ENCODE measurements at places on chromosomes 12 and 14.

DNA sequence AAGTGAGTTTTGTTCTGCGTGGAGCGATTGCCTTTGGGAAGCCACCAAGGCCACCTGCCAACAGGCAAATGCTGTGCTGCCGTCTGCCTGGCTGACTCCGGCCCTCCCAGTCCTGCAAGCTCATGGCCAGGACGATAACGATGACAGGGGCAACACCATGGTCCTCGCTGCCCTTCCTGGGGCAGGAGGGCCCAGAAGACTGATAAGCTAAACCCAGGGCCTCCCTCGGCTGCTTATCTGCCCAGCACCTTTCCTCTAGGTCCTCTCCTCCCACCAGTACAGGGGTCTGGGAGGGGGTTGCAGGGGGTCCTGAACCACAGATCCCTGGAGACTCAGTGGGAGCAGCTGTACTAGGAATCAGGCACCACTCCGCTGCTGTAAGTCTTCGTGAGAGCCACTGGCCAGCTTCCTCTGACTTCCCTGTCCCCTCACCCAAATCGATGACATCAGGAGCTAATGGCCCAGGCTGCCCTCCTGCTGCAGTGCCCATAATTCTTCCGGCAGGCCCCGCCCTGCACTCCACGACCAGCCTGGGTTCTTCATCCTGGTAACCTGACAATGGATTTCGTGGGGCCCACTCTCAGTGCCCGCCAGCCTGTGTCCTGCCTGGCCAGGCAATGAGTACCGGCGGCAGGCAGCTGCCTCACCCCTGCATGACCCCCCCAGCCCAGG lies 5.1 kb downstream of the ANKRD9 start:
- DNase-seq: no peak

DNA sequence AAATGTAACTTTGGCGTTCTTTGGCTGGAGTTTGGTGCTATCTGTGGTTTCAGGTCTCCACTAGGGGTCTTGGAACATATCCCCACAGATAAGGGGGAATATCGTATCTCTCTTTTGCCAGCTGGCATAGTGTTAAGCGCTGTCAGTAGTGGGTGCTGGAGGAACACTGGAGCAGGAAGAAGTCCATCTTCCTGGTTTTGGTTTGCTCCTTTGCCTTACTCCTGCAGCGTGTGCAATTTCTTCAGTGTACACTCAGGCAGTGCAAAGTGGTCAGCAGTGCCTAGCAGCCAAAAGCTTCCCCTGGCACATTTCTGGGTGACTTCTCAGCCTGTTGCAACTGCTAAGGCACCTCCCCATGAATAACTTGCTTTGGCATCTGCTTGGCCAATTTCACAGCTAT lies 11.7 kb upstream of the RIPK3 start:
- no peak for DNase-seq

GRCh38 chr14:90109858-90110257 lies 48.1 kb downstream of the KCNK13 start:
- DNase-seq: no peak

GRCh38 chr14:84064316-84065125 lies 1465.4 kb upstream of the FLRT2 start:
- no peak for DNase-seq

GRCh38 chr14:96792003-96792402 lies 5.2 kb upstream of the VRK1 start:
- DNase-seq: no peak

DNA sequence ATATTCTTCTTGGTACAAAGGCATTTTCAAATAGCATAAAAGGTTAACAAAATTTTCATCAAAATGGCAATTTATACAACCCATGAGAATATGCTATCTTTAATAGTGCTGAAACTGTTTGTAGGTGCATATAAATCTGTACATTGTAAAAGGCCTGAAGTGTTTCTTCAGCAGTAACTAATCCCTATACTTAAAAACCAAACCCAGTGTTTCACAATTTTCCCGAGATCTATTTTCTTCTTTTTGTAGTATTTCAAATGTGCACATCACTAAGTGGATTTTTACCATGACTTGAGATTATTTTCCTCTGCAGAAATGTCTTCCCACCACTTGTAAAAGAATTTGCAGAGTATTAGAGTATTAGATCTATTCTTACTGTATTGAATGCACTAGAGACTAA lies 76.5 kb downstream of the FERMT2 start:
- no peak for DNase-seq

DNA sequence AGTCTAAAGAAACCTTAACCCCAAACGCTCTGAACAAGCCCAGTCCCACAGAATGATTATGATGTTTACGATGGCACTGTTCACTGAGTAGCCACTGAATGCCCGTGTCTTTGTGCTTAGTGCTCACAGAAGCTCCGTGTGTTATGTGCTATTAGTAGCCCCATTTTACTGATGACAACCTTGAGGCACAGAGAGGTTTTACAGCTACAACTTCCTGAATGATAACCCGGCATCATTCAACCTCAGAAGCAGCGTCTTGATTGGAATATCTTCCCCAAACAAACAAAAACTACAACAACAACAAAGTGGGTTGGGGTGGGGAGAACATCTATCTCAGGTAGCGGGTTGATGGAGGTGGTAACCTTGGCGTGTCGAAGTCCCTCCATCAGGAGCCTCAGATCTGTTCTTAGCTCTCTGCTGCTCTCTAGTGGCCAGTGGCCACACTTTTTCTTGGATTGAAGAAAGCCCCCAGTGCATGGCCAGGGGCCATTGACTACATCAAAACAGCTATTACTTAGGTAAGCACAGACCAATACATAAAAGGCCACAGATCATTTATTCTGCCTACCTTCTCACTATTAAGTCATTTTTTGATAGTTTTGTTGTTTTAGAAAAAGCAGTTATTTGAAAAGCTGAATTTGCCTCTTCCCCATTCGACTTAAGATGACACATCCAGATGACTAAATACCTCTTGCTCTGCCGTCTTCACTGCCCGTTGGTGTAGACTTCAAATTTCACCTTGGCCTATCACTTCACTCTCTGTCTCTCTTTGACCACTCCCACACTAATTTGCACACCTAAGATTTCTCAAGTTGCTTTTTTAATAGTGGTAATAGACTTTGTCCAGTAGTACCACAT lies 376.9 kb downstream of the GALC start:
- DNase-seq: peak; percentile 10

- DNase-seq: no peak
Observed at GRCh38 chr14:68195126-68195525, 375.5 kb downstream of the RAD51B start.

GRCh38 chr14:85534458-85535293 lies 4.7 kb downstream of the FLRT2 start:
- no peak for DNase-seq

GRCh38 chr14:67564236-67564635 lies 31.1 kb downstream of the PLEKHH1 start:
- no peak for DNase-seq

DNA sequence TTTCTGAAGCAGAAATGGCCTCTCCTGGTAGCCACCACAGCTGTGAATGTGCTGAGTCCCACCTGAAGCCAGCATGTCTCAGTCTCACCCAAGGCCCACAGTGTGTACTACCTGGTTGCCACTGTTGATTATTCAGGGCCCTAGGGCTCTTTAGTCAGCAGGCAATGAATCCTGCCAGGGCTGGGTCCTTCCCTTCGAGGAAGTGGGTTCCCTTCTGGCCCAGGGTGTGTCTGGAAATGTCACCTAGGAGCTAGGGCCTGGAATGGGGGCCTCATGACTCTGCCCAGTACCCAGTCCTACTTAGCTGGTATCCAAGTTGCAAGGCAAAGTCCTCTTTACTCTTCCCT lies 207.4 kb downstream of the SYNE2 start:
- no peak for DNase-seq

DNA sequence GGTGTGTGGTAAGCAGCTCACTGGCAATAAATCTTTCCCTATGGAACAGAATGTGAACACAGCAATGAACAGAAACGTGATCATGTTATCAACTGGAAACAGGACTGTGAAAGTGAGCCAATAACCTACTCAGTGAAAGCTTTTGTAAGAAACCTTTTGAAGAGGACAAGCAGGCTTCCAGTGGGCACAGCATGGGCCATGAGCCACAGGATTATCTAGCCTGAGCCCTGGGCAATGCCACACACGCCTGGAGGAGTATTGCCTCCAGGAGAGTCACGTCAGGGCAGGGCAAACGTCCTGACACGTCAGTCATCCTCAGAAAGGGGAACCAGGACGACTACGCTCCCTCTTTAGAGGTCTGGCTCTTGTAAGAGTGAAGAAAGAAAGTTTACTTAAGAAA lies 32.3 kb downstream of the NRDE2 start:
- DNase-seq: no peak

DNA sequence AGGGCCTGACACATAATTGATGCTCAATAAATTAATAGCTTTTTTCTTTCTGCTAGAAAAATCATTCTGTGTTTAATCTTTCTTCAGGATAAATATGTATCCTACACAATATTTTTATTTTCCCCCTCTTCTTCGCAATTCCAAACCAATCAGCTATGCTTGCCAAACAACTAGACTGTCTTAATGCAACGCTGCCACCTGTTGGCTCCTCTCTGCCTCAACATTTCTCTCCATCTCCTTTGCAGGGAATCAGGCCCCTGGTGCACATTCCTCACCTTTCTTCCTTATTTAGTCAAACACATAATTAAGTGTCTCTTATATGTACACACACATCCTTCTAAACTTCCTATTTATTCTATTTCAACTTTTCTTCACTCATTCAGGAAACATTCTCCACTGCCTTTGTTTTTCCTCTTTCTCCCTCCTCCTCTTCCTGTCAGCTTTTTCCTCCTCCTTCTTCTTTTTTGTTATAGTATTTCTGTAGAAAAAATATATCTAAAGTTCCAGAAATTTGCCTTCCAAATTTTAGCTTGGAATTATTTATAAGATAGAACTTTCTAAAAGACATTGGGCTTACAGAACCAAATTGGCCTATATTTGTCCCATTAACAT lies 406.0 kb downstream of the PRKD1 start:
- no peak for DNase-seq

- DNase-seq: no peak
Observed at GRCh38 chr12:122035292-122035691, 13.6 kb downstream of the BCL7A start.

- no peak for DNase-seq
Observed at GRCh38 chr14:67778792-67779191, 37.6 kb downstream of the ZFYVE26 start.

DNA sequence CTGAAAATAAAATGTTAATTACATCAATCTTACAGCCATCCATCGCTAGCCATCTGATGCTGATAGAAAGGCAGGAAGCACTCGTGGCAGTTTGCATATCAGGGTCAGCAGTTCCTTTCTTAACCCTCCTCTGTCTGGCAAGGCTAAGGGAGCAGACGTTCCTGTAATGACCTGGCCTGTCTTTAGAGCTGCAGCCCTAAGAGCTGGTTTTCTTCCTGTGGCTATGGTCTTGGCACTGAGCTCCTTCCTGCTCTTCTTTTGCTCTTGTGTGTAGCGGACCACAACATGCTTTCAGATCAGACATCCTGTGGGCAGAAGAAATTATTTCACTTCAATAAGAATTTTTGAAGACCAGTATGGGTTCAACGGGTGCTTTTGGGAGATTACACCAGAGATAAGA lies 170.4 kb downstream of the DAD1 start:
- no peak for DNase-seq

- DNase-seq: no peak
Observed at GRCh38 chr14:60650373-60650961, 1.2 kb upstream of the SIX1 start.

DNA sequence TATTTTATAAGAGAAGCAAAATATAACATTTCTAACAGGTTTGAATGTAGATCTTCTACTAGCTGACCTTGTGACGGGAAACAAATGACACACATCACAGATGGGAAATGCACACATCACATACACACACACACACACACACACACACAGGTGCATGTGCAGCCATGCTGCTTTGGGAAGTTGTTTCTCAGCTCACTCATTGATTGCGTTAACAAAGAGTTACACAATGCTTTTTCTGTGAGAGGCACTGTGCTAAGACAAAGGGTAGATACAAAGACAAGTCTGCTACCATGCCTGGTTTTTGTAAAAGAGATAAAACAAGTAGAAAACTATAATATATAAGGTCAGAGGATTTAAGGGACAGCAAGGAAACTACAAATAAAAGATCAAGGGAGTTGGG lies 1.3 kb upstream of the NR1H4 start:
- no peak for DNase-seq

- no peak for DNase-seq
Observed at GRCh38 chr12:105882404-105882803, 256.4 kb downstream of the NUAK1 start.

- DNase-seq: no peak
Observed at GRCh38 chr12:80299976-80300375, 144.1 kb upstream of the PTPRQ start.

- DNase-seq: no peak
Observed at GRCh38 chr14:77547512-77548180, 49.0 kb upstream of the ISM2 start.

DNA sequence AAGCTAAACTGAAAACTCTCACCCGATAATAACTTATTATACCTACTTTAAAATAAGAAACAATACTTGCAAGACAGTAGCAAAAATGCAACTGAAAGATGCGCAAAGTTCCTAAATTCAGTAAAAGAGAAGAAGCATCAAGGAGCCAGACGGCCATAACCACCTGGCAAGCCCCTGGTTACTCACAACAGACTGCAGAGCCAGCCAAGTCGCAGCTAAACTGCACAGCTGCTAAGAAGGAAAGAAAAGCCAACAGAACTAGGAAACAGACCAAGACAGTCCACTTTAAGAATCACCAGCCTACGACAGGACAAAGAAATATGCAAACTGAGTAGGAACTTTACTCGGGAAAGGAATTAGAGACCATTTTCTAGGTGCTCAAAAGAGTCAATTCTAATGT lies 127.9 kb downstream of the TMTC1 start:
- DNase-seq: no peak

DNA sequence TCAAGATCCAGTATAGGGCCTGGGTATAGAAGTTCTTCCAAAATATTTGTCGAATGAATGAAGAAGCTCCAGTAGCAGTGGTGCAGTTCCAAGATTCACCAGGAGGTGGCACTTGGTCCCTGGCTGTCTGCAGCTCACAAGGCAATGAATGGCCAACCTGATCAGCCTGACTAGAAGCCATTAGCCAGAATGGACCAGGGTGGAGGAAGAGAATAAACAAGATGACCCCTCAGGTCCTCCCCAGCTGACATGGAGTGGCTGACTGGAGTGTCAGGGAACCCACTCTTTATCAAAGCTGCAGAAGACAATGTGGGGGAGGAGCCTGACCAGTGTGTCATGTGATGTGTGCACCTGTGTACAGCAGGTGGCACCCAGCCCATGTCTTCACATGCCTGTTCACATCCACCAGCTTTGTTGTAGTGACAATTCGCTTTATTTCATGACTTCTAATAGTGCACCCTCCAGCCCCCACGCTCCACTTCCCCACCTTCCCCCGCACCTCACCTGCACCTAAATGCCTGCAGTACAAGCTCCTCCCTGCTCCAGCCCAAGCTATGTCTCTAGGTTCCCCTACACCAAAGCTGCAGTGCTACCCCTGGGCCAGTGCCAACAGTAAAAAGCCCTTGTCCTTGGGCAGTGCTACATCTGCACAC lies 3.0 kb downstream of the LTBP2 start:
- peak; percentile 83 for DNase-seq

DNA sequence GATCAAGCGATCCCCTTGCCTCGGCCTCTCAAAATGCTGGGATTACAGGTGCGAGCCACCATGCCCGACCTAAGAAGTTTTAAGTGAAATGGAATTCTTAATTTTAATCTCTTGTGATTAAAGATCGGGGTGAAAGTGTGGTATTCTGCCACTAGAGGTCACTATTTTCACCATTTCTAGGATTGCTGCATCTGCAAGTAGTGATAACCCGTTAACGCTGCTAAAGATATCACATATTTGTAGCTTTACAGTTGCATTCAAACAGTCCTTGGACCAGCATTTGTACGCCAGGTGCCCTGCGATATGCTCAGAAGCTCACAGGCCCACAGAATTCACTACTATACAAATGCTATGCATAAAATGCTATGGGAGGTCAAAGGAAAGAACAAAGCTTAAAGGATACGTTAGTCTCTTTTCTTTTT lies 19.3 kb downstream of the CCDC62 start:
- peak; percentile 5 for DNase-seq

Measured in CD4-positive, alpha-beta T cell treated with Interleukin-1 beta for 1 hour (primary cell).